Effector CD4-positive, alpha-beta T cell (primary cell): ENCODE measurements at places on chromosomes 1 and 21.
A peak's percentile ranks its signal among the peaks of the same experiment; 100 is the strongest.

GRCh38 chr21:25462517-25462971 lies 144.7 kb downstream of the MRPL39 start:
- no peak for DNase-seq

- no peak for DNase-seq
Observed at GRCh38 chr1:59978511-59978910, 51.9 kb upstream of the CYP2J2 start.

DNA sequence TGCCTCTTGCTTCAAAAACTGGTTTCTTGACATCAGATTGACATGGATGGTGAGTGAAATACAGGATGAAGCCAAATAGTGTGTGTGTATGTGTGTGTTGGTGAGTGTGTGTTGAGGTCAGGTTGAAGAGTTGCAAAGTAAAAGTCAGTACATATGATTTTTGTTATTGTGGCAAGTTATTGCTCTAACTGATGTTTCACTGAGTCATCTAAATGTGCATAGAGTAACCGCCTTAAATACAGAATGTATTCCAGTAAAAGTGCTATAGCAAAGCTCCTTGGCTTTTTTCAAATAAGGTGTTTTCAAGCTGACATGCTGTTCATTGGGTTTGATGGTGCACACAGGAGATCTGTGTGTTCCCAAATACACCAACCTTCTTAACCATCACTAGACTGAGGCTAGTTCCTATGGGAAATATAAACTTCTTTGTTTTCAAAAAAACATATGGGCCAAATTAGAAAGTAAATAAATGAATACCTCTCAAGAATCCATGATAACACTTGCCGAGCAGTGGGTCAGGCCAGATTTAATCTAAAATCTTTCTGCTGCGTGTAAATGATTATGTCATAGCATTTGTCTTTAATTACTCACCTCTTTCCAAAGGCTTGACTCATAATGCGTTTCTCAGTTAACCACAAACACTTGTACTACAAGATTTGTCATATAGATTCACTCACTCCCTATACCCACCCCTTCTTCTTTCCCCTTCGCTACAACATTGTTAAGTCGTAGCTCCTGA lies 151.1 kb downstream of the LYPLAL1 start:
- no peak for DNase-seq

DNA sequence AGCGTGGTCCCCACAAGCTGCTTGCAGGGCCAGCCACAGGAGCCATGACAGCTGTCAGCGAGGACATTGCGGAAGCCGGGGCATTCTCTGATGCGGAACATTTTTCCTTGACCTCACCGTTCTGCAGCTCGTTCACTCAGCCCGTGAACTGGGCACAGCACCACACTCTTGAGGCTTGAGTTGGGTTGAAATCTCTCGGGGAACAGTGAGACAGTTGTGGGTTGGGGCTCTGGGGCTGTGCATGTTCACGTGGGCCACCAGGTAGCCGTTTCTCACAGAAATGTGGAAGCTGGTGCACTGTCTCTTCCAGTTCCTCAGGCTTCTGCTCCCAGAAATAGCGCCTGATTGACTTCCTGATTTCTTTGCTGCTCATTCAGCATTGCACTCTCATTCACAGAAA lies 69.8 kb downstream of the SPSB1 start:
- no peak for DNase-seq

- no peak for DNase-seq
Observed at GRCh38 chr1:217907504-217907903, 276.4 kb downstream of the SPATA17 start.

DNA sequence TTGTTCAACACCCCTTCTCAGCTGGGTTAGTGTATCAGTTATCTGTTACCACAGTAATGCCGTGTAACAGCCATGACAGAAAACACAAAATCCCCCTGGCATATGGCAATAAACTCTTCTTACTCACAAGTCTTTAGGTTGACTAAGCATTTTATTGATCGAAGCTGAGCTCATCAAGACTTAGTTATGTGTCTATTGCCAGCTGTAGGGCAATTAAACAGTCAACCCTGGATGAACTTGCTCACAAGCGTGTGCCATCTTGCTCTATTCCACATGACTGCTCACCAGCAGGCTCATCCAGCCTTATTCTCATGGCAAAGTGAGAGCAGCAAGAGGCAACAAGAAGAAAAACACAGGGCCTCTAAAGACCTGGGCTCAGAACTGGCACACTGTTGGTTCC lies 333.8 kb upstream of the PTBP2 start:
- DNase-seq = no peak

GRCh38 chr1:235821361-235821981 lies 45.2 kb downstream of the LYST start:
- no peak for DNase-seq

DNA sequence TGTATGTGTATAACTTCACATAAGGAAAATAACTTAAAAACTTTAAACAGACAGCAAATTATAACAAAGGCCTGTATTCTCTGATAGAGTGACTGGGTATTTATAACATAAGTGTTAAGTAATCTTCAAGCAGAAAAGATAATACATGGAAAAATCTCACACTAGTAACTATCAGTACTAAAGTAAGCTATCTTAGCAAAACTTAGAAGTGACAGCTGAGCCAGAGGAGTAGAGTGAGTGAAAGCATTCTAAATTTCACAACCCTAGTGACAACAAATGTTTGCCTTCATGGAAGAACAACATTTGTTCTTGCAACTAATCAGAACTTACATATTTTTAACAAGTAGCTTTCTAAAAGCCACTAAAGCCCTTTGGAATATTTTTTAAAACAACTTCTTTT lies 74.5 kb upstream of the B3GALT2 start:
- no peak for DNase-seq

GRCh38 chr1:44777969-44778635 lies 2.8 kb downstream of the RPS8 start:
- DNase-seq = no peak

DNA sequence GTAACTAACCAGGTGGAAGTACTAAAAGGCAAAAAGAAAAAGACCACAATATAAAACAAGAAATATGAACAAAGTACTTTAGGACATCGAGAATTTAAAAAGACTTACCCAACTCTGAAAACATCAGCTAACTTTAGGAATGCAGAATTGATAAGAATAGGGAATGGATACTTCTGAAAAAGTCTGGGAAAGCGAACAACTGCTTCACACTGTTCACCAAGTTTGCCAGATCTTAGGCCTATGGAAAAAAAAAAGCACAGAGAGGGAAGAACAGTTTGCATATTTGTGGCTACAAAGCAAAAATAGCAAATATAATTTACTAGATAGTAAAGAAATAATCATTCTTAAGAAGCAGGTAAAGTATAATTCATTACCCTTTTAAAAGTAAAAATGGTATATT lies 14.4 kb downstream of the INTS7 start:
- no peak for DNase-seq

GRCh38 chr1:161726473-161727255 lies 5.3 kb downstream of the FCRLB start:
- DNase-seq = peak; percentile 47

GRCh38 chr1:151146072-151146411 lies 389 bp downstream of the SEMA6C start:
- no peak for DNase-seq

DNA sequence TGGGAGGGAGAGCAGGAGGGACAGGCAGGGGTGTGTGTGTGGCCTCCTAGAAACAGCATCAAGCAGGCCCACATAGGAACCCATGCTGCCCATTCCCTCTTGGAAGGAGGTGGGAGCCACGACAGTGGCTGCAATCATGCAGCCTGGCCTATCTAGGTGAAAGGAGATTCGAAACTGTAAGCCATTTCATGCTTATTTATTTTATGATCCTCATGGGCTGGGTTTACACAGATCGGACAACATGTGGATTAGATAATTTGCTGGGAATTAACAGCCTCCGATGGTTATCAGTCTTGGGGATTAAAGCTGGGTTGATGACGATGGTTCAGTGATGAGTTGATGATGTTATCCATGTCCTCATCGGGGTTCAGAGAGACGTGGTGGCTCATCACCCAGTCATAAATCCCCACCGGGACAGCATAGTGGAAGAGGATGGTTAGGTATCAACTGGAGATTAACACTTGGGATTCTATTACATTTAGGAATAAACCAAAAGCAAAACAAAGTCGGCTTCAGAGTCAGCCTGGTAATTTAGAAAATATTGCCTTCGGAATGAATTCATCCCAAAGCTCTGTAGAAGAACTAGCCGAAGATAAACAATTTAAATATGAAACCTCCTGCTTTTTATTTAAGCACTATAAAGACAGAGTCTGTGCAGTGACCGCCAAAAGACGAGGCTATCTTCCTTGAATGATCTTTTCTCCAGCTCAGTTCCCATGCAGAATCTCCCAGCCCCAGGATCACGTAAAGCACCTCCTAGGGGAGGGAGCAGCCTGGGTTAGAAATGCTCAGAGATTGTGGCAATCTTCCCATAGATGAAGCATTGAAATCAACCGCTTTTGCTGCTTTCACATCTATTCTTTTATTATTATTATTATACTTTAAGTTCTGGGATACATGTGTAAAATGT lies 252.8 kb downstream of the FOXD2 start:
- no peak for DNase-seq

GRCh38 chr21:44304877-44305293 lies 5.0 kb downstream of the PFKL start:
- DNase-seq = peak; percentile 20

GRCh38 chr1:107477233-107477632 lies 336.4 kb downstream of the NTNG1 start:
- no peak for DNase-seq

- DNase-seq = no peak
Observed at GRCh38 chr1:14149431-14149830, 449.1 kb upstream of the KAZN start.

DNA sequence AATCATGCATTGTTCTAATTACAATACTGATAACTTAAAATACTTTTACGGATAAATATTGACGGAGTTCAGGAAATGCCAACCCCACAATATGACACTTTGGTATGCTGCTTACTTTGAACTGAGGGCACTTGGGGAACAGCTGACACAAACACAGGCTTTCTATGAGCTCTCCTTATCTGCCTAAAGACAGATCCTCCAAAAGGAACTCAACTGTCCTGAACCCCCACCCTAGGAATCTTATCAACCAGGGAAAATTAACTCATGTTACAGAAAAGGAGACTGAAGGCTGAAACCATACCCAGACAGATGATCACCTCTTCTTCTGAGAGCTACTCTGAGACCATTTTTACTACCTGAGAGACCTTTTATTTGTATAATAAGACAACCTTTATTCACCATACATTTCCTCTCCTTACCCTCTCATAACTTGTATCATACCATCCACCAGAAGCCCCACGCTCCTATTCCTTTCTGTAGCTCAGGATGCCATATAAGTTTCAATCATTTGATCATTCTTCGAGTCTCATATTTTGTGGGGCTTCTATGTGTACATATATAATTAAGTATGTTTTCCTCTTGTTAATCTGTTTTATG lies 239.5 kb downstream of the FAF1 start:
- DNase-seq = no peak

DNA sequence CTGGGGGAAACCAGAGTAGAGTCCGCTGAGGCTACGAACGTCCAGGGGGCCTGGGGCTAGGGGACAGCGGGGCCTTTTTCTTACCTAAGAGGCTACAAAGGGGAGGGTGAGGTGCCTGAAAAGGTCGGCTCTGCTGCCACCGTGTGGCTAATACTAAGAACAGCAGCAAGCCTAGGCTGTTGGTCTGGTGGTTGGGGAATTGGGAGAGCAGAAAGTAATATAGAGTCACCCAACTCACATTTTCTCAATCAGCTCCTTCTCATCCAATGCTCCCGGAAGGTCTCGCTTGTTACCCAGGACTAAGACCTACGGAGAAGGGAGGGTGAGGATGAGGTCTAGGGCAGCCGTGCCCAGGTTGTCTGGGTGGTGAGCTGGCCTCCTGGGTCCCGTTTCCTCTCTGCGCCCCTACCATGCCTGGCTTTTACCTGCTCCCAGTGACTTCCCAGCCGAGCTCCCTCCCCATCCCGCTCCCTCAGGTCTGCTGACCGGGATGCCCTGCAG lies 9.3 kb downstream of the ARL8A start:
- DNase-seq = no peak
